ENCODE measurements at places on chromosomes 11 and 22. TPM values are rescaled to one million over a fixed set of nuclear protein-coding genes. Genes with fewer than 3 reads are reported as not detected.
A peak's percentile ranks its signal among the peaks of the same experiment; 100 is the strongest.

Gene CHRM4
- total RNA-seq: 1.2 TPM

- no peaks in the 10 kb centered on the region for H3K36me3 ChIP-seq
- H3K4me1 ChIP-seq: no peaks in the 10 kb centered on the region
- H3K4me3 ChIP-seq: no peak overlapping the region
- H3K27ac ChIP-seq: no peak overlapping the region
- DNase-seq: no peak
These were observed 30.6 kb upstream of the PIK3C2A start for GRCh38 chr11:17238377-17238776.

Gene KCNQ1OT1
- total RNA-seq: 1.6 TPM

Gene PRR33
- total RNA-seq: not detected

Gene FIBIN
- 120 TPM for total RNA-seq

- no peaks in the 10 kb centered on the region for H3K27me3 ChIP-seq
- peaks cover 45% of the 10 kb centered on the region for H3K4me1 ChIP-seq
- H3K4me3 ChIP-seq: peak overlapping the region; percentile 99
- peaks cover 21% of the 10 kb centered on the region for H3K36me3 ChIP-seq
- peak overlapping the region; percentile 100 for H3K27ac ChIP-seq
These were observed 637 bp upstream of the ZBTB16 start for GRCh38 chr11:114058871-114059277.

DNA sequence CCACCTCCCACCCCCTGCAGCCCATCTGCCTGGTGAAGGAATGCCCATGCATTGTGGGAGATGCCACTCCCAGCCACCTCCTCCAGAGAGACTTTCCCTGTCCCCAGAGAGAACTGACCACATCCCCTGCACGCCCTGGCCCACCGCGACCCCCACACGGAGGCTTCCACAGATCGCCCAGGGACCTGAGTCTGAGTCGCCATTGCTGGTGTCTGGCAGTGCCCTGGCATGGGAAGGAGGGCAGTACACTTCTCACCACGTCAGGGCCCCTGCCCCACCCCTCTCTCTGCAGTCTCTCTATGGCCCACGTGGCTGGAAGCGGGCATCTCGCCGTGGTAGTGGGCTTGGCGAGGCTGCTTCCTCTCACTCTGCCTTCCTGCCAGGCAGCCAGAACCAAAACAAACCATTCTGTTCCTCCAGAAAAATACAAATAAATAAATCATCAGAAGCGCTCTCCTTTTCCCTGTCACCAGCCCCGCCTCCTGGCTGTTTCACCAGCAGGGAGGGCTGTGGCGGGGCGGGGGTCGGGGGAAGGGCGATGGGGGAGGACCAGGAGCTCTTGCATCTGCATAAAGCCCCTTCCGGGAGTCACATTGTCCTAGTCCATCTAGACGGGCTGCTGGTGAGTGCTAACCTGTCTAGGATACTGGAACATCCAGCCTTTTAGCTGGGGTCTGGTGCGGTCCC is 20.9 kb downstream of the SHISAL1 start:
- H3K4me3 ChIP-seq: no peak overlapping the region
- H3K27me3 ChIP-seq: no peaks in the 10 kb centered on the region
- H3K27ac ChIP-seq: no peak overlapping the region
- H3K4me1 ChIP-seq: no peaks in the 10 kb centered on the region

Gene SYNGR1
- total RNA-seq: 14.4 TPM

DNA sequence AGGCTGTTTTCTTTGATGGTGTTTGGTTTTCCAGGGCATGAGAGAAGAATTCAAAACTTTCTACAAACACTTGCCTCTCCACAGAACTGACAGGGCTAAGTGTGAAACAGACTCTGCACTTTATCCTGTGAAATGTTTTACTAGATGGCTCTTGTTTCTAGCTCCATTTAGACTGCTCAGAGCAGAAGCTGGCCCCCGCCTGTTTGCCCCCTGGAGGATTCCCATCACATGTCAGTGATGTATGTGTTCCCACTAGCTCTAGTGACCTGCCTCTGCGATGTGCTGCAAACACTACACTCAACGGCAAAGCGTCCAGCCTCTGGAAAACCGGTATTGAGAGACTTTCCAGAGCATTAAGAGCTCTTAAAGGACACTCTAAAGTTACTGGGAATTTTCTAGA is 41.4 kb upstream of the PCF11 start:
- H3K27ac ChIP-seq: no peak overlapping the region
- no peaks in the 10 kb centered on the region for H3K36me3 ChIP-seq
- no peak overlapping the region for H3K4me3 ChIP-seq
- no peaks in the 10 kb centered on the region for H3K27me3 ChIP-seq

GRCh38 chr22:48908547-48908946 is 919.1 kb downstream of the BRD1 start:
- peaks cover 30% of the 10 kb centered on the region for H3K27me3 ChIP-seq
- no peak overlapping the region for H3K27ac ChIP-seq
- no peak for DNase-seq
- no peaks in the 10 kb centered on the region for H3K36me3 ChIP-seq
- H3K4me3 ChIP-seq: no peak overlapping the region

DNA sequence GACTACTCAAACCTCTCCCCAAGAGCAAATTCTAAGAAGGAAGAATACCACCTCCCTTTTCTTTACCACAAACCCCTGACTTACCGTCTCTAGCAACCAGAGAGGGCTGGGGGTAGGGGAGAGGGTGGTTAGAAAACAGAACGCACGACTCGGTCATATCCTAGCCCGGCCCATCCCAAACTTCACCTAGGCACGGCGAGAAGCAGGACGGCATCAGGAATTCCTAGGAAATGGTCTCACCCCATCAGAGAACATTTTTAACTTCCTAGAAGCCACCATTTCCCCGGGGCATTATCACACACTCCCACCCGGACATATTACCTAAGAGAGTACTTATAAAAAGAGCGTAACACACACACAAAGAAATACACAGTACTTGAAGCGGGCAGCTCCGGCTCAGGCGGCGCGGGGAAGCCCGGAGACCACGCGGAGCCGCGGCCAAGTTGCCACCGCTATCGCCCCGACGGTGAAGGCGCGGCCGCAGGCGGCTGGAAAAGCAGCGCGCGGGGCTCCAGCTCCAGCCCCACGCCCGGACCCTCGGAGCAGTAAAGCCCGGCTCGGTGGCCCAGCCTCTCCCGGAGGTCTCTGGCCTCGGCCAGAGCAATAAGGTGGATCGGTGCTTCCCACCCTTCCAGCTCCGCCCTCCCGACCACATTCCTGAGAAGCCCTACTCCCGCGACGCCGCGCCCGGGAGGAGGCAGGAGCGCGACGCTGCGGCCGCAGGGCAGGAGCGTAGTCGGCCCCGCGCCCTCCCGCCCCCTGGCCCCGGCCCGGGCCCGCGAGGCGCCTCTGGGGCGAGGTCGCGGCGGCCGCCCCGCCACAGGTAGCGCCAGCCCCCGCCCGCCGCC is 878 bp downstream of the RRAS2 start:
- peak overlapping the region; percentile 98 for H3K4me3 ChIP-seq
- peak overlapping the region; percentile 90 for H3K27ac ChIP-seq
- DNase-seq: no peak

Gene SLC22A9
- not detected for total RNA-seq

Gene FZD4
- 36.6 TPM for total RNA-seq

- no peak overlapping the region for H3K27ac ChIP-seq
- H3K4me3 ChIP-seq: peak overlapping the region; percentile 84
- no peak for DNase-seq
- H3K27me3 ChIP-seq: no peaks in the 10 kb centered on the region
These were observed 3.0 kb downstream of the PRSS23 start for GRCh38 chr11:86803136-86804045.

DNA sequence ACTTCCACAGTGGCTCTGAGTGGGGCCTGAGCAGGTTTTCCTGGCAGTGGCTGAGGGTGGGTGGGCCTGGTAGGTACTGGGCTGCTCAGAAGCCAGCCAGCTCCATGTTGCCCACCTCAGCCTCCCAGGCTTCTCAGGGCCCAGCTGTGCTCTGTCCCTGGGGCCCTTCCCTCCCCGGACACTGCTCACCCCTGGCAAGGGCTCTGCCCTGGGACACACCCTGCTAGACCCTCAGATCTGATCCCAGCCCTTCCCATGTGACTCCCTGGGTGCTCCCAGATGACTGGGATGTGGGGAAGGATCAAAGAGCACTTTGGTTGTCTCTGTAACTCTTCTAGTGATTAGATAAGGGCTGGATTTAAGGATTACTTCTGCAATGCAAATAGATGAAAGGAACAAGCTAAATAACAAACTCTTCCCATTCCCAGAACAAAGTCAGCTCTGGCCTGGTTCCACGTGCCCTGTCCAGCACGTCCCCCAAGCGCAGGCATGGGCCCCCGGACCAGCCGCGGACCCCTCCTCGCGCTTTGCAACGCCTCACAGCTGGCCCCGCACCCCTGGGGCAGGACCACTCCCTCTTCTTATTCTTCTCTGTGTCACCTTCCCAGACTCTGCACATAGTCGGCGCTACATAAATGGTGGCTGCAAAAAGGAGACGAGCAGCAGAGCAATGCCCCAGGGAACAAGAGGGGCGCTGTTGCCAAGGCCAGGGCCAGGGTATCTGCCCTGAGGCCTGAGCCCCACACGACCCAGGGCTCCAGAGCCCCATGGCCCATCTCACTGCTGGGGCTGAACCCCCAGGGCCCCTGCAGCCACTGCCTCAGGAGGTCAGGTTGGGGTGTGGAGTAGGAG is 5.7 kb upstream of the KRTAP5-6 start:
- H3K27ac ChIP-seq: no peak overlapping the region
- H3K27me3 ChIP-seq: no peaks in the 10 kb centered on the region
- no peak overlapping the region for H3K4me3 ChIP-seq
- no peak for DNase-seq
- peaks cover 15% of the 10 kb centered on the region for H3K4me1 ChIP-seq
- H3K36me3 ChIP-seq: no peaks in the 10 kb centered on the region

GRCh38 chr11:120228794-120229384 is 11.1 kb upstream of the POU2F3 start:
- H3K27me3 ChIP-seq: no peaks in the 10 kb centered on the region
- no peak for DNase-seq
- no peak overlapping the region for H3K4me3 ChIP-seq
- peaks cover 30% of the 10 kb centered on the region for H3K36me3 ChIP-seq

Gene MRGPRE
- not detected for total RNA-seq

DNA sequence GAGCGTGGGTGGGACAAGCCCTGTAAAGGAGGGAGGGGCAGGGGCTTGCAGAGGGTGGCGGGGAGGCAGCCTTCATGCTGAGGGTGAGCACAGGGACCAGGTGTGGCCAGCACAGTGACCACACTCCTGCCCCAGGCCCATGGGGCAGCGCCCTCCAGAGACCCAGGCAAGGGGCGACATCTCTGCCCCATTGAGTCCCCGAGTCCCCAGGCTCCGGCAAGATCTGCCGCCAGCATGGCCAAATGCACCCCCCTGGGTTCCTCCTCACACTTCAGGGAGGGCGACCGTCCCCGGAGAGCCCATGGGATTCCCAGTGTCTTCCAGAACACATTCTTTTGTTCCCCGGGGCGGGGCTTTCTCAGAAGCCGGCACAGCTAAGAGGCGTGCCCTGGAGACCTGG is 362.5 kb downstream of the TBC1D22A start:
- no peak overlapping the region for H3K27ac ChIP-seq
- no peak for DNase-seq
- H3K36me3 ChIP-seq: no peaks in the 10 kb centered on the region
- no peak overlapping the region for H3K4me3 ChIP-seq
- H3K27me3 ChIP-seq: no peaks in the 10 kb centered on the region
- H3K4me1 ChIP-seq: no peaks in the 10 kb centered on the region

Gene SCUBE2
- 7.6 TPM for total RNA-seq

DNA sequence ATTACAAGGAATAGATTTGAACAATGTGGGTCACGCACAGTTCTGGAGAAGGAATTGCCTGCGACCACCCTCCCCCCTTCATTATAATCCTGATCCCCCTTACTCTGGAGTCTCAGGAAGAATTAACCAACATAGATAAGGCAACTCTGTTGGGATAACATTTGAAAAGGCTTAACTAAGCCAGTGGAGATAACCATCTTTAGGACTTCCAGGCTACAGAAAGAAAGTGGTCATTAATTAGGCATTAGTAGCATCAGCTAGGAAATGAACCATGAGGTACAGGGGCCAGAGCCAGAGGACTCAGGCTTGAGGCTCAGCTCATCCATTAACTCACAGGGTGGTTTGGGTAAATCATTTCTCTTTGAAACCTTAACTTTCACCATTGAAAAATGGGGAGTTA is 720.0 kb upstream of the API5 start:
- no peak overlapping the region for H3K27ac ChIP-seq
- H3K27me3 ChIP-seq: no peaks in the 10 kb centered on the region

DNA sequence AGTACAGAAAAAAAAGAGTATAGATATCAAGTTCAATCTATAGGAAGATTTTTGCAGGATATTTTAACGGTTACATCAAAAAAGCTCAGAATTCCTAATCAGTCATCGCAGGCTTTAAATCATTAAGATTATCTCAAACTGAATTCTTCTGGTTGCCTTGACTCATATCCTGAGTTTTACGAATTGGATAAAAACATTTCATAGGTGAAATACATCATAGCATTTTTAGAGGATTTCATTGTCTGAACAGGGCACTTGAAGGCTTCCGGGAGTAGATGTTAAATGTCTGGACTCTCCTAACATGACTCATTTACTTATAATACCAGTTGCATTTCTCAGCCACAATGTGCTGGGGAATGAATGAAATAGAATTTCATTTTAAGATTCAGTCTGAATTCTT is 2216.6 kb upstream of the RAG2 start:
- H3K27me3 ChIP-seq: no peaks in the 10 kb centered on the region
- no peaks in the 10 kb centered on the region for H3K36me3 ChIP-seq
- H3K4me1 ChIP-seq: no peaks in the 10 kb centered on the region

DNA sequence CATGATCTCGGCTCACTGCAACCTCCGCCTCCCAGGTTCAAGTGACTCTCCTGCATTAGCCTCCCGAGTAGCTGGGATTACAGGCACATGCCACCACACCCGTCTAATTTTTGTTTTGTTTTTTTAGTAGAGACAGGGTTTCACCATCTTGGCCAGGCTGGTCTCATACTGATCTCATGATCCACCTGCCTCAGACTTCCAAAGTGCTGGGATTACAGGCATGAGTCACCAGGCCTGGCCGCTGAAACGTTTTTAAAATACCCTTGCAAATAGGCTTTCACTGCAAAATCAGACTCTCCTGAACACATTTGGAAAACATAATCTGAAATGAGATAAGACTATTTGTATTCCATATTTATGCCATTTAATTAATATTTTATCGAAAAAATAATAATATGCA is 826.1 kb upstream of the CNTN5 start:
- H3K4me3 ChIP-seq: no peak overlapping the region
- H3K36me3 ChIP-seq: no peaks in the 10 kb centered on the region
- H3K4me1 ChIP-seq: no peaks in the 10 kb centered on the region
- no peaks in the 10 kb centered on the region for H3K27me3 ChIP-seq
- H3K27ac ChIP-seq: no peak overlapping the region

GRCh38 chr11:65476632-65477148 is 22.2 kb upstream of the MALAT1 start:
- H3K4me1 ChIP-seq: peaks cover 64% of the 10 kb centered on the region
- H3K27ac ChIP-seq: peak overlapping the region; percentile 97
- no peaks in the 10 kb centered on the region for H3K36me3 ChIP-seq
- H3K4me3 ChIP-seq: peak overlapping the region; percentile 82

- H3K27ac ChIP-seq: no peak overlapping the region
- no peaks in the 10 kb centered on the region for H3K4me1 ChIP-seq
- no peak overlapping the region for H3K4me3 ChIP-seq
- no peaks in the 10 kb centered on the region for H3K36me3 ChIP-seq
- no peak for DNase-seq
- no peaks in the 10 kb centered on the region for H3K27me3 ChIP-seq
These were observed 26.6 kb upstream of the OOSP4B start for GRCh38 chr11:59990421-59990820.

Gene ISX
- not detected for total RNA-seq

- H3K27me3 ChIP-seq: no peaks in the 10 kb centered on the region
- no peaks in the 10 kb centered on the region for H3K36me3 ChIP-seq
- H3K4me3 ChIP-seq: no peak overlapping the region
- DNase-seq: peak; percentile 90
These were observed 110.5 kb downstream of the ZNF280B start for GRCh38 chr22:22397875-22398524.

Measured in esophagus muscularis mucosa (tissue), 4 donors.